HS-5 (cell line): ENCODE measurements at places on chromosomes 16 and 17.

GRCh38 chr17:71033336-71033735 lies 864.0 kb downstream of the KCNJ2 start:
- DNase-seq = no peak

DNA sequence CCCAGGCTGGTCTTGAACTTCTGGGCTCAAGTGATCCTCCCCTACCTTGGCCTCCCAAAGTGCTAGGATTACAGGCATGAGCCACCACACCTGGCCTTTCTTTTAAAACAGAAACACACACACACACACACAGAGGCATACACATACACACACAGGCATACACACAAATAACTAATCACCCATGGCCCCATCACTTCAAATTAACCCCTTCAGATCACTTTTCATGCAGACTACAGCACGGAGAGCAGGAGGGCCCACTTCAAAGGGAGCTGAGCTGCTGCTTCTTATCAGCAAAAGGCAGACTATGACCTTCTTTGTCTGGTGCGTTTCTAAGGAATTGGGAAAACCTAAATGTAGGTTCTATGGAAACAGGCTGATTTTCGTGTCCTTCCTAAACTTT lies 1.9 kb downstream of the CLCN7 start:
- no peak for DNase-seq

- DNase-seq = no peak
Observed at GRCh38 chr17:37708008-37708615, 36.7 kb downstream of the HNF1B start.

GRCh38 chr17:49200423-49201083 lies 9.8 kb downstream of the GNGT2 start:
- DNase-seq = no peak

DNA sequence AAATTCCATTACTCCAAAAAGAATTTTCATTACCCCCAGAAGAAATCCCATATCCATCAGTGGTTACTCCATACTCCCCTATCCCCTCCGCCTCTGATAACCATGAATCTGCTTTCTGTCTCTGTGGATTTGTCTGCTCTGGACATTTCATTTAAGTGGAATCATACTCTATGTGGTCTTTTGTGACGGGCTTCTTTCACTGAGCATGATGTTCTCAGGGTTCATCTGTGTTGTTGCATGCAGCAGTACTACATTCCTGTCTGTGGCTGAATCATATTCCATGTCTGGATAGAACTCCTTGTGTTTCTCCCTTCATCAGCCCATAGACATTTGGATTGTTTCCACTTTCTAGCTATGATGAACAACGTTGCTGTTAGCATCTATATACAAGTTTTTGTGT lies 59.5 kb upstream of the IRX3 start:
- no peak for DNase-seq

GRCh38 chr17:30858556-30859250 lies 26.9 kb downstream of the ATAD5 start:
- DNase-seq = no peak

- DNase-seq = no peak
Observed at GRCh38 chr16:54817940-54818574, 112.6 kb upstream of the IRX5 start.

DNA sequence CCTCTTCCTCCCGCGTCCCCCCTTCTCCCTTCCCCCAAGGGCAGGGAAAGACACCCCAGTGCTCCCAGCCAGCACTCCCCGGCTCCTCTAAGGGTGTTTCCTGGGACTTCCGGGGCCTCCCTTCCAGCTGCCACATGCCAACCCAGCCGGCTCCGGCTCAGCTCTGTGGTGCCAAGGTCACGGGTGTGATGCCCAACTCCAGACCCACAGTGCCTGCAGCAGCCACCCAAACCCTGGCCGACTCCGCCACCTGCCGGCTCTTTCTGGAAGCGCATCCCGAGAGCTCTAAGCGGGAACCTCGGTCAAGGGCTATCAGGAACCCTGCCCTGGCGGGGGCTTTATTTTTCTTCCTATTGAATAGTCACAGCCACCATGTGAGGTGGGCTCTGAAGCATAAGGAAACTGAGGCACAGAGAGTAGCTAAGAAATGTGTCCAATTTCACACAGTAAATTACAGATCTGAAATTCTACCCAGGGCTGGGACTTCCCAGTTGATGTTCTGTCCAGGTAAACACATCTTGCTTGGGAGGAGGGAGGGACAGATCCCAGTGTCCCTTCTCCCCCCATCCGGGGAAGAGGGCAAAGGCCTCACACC lies 3.3 kb upstream of the PPP1R1B start:
- DNase-seq = peak; percentile 33

GRCh38 chr16:56631832-56632155 lies 665 bp upstream of the MT1M start:
- DNase-seq = no peak

DNA sequence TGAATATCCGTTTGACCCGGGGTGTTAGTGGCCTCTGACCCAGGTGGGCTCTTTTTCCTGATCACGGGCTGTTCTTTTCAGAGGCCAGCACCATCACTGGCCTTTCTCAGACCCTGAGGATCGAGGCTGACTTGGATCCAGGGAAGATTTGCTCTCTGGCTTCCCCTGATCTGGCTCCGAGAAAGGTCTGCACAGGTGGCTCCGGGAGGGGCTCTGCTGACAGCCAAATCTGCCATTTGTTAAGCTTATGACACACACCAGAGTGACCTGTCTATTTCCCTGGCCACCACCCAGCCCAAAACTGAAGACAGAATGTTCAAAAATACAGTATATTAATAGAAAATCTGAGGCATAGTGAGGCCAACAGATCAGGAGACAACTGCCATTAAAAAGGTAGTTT lies 221.8 kb upstream of the TNRC6C start:
- DNase-seq = no peak

- peak; percentile 90 for DNase-seq
Observed at GRCh38 chr16:31876951-31877828, 3.6 kb downstream of the ZNF267 start.

DNA sequence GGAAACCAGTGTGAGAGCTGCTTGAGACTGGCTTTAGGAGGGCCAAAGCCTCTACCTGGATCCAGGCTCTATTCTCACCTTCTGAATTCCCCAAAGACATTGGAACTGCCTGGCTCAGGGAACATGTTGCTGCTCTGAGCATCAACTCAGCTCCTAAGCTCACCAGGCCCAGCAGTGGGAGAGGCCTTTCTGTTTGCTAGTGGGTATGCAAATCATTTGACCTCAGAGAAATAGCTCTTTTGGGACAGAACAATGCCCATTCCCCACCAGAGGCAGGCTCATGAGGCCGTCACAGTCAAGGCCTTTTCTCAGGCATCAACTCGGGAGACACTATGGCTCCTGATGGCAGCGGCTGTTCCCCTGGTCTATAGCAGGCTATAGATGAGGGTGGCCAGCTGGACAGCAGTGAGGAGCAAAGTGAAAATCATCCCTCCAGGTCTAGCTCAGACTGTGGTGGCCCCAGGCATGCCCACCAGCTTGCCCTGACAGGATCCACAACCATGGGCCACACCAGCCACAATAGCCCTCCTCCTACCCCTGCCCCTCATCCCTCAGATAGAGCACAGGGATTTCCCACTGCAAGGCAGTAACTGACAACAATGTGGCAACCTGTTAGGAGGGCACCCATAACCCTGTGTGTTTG lies 30.4 kb upstream of the GFOD2 start:
- no peak for DNase-seq

DNA sequence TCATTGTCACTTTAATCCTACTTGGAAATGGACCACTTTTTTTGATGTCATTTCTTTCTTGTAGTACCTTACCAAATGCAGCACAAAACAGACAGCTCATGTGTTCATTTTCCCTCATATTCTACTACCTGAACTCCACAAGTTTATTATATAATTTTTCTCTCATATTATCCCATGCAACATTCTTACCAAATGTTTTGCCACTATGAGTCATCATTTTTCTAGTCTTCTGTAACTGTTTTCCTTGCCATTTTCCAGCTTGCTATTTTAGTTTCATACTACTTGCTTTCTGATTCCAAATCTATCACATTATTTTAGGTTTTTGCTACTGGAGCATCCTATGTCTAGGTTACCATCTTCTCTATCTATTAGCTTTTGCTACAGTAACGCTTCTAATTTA lies 332.7 kb downstream of the ZFHX3 start:
- no peak for DNase-seq

- no peak for DNase-seq
Observed at GRCh38 chr17:65523411-65523810, 38.0 kb downstream of the AXIN2 start.

DNA sequence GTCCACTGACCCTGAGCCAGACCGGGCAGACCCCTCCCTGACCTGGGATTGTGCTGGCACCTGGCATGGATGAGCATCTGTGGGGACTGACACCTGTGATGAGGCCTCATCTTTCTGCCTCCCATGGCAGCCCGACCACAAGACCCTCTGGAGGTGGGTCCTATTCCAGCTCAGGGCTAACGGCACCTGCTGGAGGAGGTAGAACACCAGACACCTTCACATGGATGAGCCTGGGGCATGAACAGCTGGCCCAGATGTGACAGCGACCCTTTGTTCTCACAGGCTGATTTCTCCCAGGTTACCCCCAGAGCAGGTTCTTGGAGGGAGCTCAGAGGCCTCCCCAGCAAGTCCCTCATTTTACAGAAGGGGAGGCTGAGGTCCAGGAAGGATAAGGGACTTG lies 46.4 kb upstream of the PIK3R6 start:
- DNase-seq = no peak

DNA sequence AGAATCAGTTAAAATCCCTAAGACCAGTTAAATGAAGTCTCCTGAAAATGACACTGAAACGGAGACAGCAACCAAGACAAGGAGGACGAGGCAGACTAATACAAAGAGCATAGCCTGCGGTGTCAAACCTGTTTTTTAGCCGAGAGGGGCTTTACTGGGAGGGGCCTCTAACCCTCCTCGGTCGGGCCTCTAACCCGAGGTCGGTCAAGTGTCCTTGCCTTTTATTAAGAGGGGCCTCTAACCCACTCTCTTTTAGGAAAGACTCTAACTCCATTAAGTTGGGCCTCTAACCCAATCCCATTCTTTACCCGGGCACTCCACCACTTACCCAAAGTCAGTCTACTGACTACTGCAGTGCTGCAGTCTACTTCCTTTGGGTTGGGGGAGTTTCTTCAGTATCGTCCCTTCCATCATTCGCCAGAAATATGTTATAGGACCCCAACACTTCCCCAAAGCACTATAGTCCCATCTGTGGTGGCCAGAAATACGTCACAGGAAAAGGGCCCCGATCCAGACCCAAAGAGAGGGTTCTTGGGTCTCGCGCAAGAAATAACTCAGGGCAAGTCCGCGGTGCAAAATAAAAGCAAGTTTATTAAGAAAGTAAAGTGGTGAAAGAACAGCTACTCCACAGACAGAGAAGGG lies 39.2 kb upstream of the ARL4D start:
- DNase-seq = no peak

DNA sequence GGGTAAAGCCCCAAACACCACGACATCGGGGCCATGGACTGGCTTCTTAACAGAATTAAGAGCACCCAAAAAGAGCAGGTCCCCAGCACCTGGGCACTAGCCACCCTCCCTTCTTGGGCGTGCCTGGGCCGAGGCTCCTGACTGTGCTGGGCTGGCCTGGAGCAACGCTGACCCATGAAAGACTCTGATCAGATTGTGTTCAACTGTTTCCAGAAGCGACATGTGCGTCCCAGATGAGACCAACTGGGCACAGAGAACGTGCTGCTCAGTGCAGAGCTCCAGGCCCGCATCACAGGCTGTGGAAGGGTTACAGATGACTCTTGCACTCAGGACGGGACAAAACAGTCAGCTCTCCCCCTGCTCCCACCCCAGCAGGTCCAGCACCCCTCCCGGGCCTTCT lies 100.7 kb downstream of the KCNJ12 start:
- DNase-seq = no peak
